ENCODE measurements at places on chromosomes 2 and 18. TPM values are rescaled to one million over a fixed set of nuclear protein-coding genes. Genes with fewer than 3 reads are reported as not detected.

Gene HOXD8
- total RNA-seq = 11.5 TPM

DNA sequence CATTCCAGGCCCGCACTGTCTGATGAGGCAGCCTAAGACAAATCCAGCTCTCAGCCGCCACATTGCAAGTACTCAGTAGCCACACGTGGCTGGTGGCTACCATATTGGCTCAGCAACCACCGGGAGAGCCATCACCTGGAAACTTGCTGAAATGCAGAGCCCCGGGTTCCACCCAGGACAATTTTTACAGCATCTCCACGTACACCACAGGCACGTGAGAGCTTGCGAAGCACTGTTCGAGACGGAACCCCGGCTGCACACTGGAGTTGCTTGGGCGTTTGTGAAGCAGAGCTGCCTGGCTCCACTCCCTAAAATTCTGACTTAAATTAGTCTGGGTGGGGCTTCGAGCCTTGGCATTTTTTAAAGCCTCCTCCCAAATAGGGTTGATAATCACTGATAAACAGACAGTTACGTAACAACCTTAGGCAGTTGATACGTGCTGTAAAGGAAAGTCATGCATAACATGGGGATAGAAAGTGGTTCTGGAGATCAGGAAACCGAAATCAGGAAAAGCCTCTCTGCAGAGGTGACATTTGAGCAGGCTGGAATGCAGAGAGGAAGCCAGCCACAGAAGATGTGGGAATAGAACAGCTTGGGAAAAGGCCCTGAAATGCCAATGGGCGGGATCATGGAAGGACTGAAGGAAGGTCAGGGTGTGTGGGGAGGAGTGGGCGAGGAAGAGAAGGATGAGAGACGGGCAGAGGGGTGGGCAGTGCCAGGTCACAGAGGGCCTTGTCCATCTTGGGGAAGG is 6.2 kb downstream of the ASAP2 start:
- no peaks in the 10 kb centered on the region for H3K36me3 ChIP-seq
- H3K4me3 ChIP-seq = no peak overlapping the region
- peak overlapping the region; percentile 94 for H3K27ac ChIP-seq
- H3K27me3 ChIP-seq = no peaks in the 10 kb centered on the region
- peak; percentile 74 for DNase-seq

- no peaks in the 10 kb centered on the region for H3K4me1 ChIP-seq
- H3K27me3 ChIP-seq = no peaks in the 10 kb centered on the region
- DNase-seq = no peak
- no peak overlapping the region for H3K27ac ChIP-seq
- no peak overlapping the region for H3K4me3 ChIP-seq
- no peaks in the 10 kb centered on the region for H3K36me3 ChIP-seq
Measured at GRCh38 chr2:156003780-156004179, 328.7 kb downstream of the NR4A2 start.

DNA sequence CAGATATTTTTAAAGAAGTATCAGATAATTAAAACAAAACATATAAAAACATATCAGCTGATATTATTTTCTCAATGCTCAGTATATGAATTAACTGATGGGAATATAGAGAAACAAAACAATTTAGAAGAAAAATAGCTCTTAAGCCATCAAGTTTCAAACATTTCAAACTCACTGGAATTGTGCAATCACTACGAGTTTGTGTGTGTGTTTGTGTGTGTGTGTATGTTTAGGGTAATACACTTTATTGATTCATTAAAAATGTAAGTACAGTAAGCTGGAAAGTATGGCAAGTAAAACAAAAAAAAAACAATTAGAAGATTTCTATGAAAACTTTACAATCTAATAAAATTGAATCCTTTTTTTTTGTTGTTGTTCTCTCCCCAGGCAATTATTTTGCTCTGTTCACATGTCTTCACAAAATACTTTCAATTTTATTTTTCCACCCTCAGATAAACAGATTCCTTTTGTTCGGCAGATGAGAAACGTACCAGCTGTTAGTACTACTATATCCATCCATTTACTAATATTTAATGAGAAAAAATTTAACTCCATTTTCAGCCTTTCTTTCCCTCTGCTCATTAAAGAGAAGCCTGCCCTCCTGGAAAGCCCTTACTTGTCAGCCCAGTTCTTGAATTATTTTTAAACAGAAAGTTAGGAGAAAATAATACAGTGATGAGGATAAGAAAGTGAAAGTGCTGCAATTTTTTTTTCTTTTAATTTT is 87.6 kb downstream of the SLC8A1 start:
- peak overlapping the region; percentile 31 for H3K4me3 ChIP-seq
- no peaks in the 10 kb centered on the region for H3K4me1 ChIP-seq
- no peaks in the 10 kb centered on the region for H3K36me3 ChIP-seq
- no peak overlapping the region for H3K27ac ChIP-seq
- DNase-seq = no peak

- H3K4me1 ChIP-seq = no peaks in the 10 kb centered on the region
- no peak overlapping the region for H3K27ac ChIP-seq
- H3K27me3 ChIP-seq = no peaks in the 10 kb centered on the region
- DNase-seq = no peak
- H3K36me3 ChIP-seq = no peaks in the 10 kb centered on the region
Measured at GRCh38 chr2:118386641-118387302, 298.5 kb downstream of the INSIG2 start.

Gene MRO
- total RNA-seq = 3.2 TPM

- no peaks in the 10 kb centered on the region for H3K27me3 ChIP-seq
- H3K4me3 ChIP-seq = no peak overlapping the region
- H3K27ac ChIP-seq = no peak overlapping the region
- no peaks in the 10 kb centered on the region for H3K36me3 ChIP-seq
Measured at GRCh38 chr2:46198966-46199365, 98.2 kb upstream of the EPAS1 start.

DNA sequence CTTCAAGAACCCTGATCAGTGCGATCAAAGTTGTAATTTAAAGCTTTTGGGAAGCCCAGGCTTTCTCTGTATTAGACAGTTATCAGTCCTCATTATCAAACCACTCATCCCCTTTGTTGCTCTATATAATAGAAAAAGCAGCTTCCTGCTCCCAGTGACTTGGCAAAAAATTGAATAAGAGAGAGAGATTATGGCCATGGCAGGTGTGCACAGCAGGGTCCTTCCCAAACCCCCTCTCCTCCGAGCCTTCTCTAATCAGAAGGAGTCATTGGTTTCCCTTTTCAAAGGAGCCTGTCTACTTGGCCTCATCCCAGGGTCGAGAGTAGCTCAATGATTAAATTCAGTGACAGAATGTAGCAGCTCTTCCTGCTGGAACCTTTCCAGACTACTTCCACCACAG is 81.5 kb downstream of the SEMA4F start:
- no peak overlapping the region for H3K4me3 ChIP-seq
- no peak for DNase-seq
- no peaks in the 10 kb centered on the region for H3K4me1 ChIP-seq
- no peak overlapping the region for H3K27ac ChIP-seq
- H3K27me3 ChIP-seq = no peaks in the 10 kb centered on the region

DNA sequence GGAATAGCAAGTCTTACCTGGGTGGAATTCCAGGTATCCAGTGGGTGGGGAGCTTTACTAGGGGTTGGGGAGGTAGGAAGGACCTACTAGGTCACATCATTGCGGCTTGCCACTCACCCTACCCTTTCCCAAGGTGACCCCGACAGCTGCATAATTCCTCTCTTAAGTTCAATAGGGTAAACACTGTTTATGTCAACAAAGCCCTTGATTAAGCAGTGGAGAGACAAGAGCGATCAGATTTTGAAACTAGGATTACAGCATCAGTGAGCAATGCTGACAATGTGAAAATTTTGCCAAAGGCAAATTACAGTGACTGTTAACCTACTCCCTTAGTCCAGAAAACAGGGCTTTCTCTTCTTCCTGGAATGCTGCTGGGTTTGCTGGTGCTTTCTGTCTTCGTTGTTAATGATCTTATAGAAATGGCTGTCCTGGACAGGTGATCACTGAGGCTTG is 14.5 kb downstream of the SLC19A3 start:
- no peaks in the 10 kb centered on the region for H3K4me1 ChIP-seq
- H3K27me3 ChIP-seq = no peaks in the 10 kb centered on the region
- H3K27ac ChIP-seq = no peak overlapping the region
- H3K4me3 ChIP-seq = no peak overlapping the region

- DNase-seq = no peak
- H3K27ac ChIP-seq = no peak overlapping the region
- H3K4me1 ChIP-seq = no peaks in the 10 kb centered on the region
- H3K36me3 ChIP-seq = no peaks in the 10 kb centered on the region
- H3K4me3 ChIP-seq = no peak overlapping the region
Measured at GRCh38 chr2:28457237-28457636, 38.6 kb upstream of the PLB1 start.

Gene CNGA3
- not detected for total RNA-seq

DNA sequence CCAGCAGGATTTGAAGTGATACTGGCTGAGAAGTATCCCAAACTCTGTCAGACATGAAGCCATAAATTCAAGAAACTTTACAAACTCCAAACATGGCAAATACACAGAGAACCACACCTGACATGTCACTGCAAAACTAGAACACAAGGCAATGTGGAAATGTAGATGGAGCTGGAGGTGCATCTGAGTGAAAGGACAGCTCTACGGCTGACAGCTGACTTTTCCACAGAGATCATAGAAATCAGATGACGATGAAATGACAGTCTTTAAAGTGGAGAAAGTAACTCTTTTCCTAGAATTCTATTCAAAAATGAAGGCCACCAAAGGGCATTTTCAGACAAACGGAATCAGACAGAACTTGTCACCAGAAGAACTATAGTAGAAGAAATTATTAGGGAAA is 97.5 kb downstream of the LDLRAD4 start:
- H3K36me3 ChIP-seq = no peaks in the 10 kb centered on the region
- H3K27ac ChIP-seq = no peak overlapping the region

GRCh38 chr2:219041252-219041651 is at the start of gene CFAP65:
Gene CFAP65 (minus strand): TSS chr2:219041516. CDS start chr2:219039048, 2,468 bp downstream.
- no peak for DNase-seq
- H3K27me3 ChIP-seq = no peaks in the 10 kb centered on the region
- H3K27ac ChIP-seq = no peak within 1 kb of the TSS
- H3K4me1 ChIP-seq = no peaks in the 10 kb centered on the region
- H3K36me3 ChIP-seq = no peaks in the 10 kb centered on the region

DNA sequence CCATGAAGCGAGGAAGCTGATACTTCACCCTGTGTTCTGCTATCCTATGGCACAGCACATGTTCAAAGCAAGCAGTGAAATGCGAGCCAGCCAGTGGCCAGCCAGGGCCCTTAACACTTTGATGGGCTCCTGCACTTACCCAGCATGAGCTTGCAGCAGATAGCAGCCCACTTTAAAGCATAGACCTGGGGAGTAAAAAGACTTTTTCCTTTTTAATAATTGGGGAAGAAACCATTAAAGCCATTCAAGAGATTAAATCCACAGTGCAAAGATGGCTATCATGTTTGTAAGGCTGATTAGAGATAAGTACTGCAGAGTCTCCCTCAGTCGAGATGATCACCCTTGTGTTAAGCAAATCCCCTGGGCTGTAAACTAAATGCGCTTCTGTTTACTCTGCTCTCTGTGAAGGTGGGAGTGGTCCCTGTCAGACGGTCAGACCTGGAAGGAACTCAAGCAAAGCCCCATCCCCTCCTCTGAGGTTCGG is 15.7 kb downstream of the CCBE1 start:
- no peaks in the 10 kb centered on the region for H3K36me3 ChIP-seq
- H3K4me3 ChIP-seq = no peak overlapping the region
- DNase-seq = no peak
- no peak overlapping the region for H3K27ac ChIP-seq
- no peaks in the 10 kb centered on the region for H3K27me3 ChIP-seq

- no peak for DNase-seq
- no peak overlapping the region for H3K4me3 ChIP-seq
- no peaks in the 10 kb centered on the region for H3K27me3 ChIP-seq
- H3K27ac ChIP-seq = no peak overlapping the region
- H3K36me3 ChIP-seq = no peaks in the 10 kb centered on the region
Measured at GRCh38 chr2:215120401-215120800, 18.0 kb downstream of the ABCA12 start.

Gene CACNB4
- total RNA-seq = 5.0 TPM

- no peaks in the 10 kb centered on the region for H3K27me3 ChIP-seq
- H3K4me1 ChIP-seq = no peaks in the 10 kb centered on the region
- peak; percentile 55 for DNase-seq
- no peaks in the 10 kb centered on the region for H3K36me3 ChIP-seq
- no peak overlapping the region for H3K27ac ChIP-seq
- no peak overlapping the region for H3K4me3 ChIP-seq
Measured at GRCh38 chr2:120596191-120596811, 139.4 kb upstream of the GLI2 start.

Gene SLC11A1
- 40.1 TPM for total RNA-seq

- no peak overlapping the region for H3K27ac ChIP-seq
- H3K4me1 ChIP-seq = no peaks in the 10 kb centered on the region
Measured at GRCh38 chr2:47569658-47570475, 166.9 kb downstream of the MSH2 start.

DNA sequence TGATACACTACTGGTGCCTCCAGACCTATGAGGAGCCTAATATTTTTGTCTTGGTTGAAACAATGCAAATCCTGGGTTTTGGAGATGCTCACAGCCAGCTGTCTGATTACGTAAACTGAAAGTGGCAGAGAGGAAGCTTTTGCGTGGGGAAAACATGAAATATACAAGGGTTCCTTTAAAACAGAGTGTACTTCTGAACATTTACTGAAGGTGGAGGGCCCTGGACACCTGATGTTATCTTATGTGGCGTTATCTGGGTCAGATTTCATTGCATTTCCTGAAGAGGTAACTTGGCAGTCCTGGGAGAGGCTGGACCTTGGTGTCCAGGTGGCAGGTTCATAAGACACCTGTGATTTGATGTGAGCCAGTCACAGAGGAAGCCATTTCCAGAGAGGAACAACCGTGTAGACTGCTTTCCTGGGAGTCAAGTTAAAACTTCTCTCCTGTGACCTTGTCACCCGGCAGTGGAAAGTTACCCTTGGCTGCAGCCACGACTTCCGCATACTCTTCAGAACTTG is 105.0 kb downstream of the NEDD4L start:
- no peak for DNase-seq
- no peaks in the 10 kb centered on the region for H3K27me3 ChIP-seq
- H3K4me3 ChIP-seq = no peak overlapping the region
- H3K4me1 ChIP-seq = no peaks in the 10 kb centered on the region
- H3K27ac ChIP-seq = no peak overlapping the region

Gene PLEKHH2
- 38.0 TPM for total RNA-seq

GRCh38 chr2:44953499-44953883 is 12.0 kb downstream of the SIX3 start:
- H3K27me3 ChIP-seq = no peaks in the 10 kb centered on the region
- no peaks in the 10 kb centered on the region for H3K4me1 ChIP-seq
- H3K4me3 ChIP-seq = no peak overlapping the region
- no peaks in the 10 kb centered on the region for H3K36me3 ChIP-seq
- no peak for DNase-seq

Gene DYSF
- 21.3 TPM for total RNA-seq

Measured in aorta (tissue), 5 donors.